Mesothelial cell of epicardium (in vitro differentiated cells): ENCODE measurements at places on chromosomes 11 and 22.

DNA sequence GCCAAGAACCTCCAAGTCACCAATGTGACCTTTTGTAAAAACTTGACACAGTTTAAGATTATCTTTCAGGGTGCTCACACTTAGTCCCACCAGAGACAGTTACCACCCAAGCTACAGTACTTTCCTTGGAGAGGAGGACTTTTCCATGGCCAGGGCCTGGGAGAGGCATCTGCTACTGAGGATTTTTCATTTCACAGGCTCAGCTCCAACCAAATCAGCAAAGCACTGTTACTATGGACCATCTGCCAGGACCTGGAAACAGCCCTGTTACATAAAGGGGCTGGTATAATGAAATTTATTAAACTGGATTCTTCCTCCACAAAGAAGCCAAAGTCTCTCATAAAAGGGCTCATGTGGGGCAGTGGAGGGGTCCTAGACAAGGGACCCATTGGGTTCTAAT lies 38.6 kb downstream of the SERGEF start:
- no peaks in the 10 kb centered on the region for H3K4me1 ChIP-seq
- H3K27me3 ChIP-seq = no peaks in the 10 kb centered on the region
- DNase-seq = no peak

DNA sequence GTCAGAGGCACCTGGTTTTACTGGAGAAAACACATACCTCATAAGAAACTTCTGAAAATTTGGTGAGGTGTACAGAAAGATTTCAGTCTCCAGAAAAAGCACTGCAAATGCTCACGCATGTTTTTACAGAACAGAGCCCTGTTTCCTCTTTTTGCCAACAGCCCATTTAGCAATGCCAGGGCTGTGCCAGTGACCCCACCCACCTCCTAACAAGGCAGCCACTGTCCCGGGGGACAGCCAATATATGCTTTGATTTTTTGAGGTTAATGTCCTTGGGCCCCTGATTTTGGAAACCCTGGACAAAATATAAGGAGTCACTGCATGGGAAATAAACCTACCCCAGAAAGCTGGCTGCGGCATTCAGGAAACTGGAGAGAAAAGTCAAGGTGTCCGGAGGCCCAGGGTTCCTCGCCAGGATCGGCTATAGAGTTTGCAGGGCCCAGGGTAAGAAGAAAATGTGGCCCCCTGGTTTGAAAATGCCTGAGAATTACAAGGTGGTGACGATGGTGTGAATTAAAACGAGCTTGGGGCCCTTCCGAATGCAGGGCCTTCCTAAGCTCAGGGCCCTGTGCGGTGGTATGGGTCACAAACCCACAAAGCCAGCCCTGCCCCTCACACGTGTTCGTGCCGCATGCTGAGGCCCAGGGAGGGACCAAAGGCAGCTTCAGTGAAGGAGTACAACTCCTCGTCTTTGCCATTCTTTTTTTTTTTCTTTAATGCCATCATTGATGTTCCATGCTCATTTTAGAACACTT lies 71.1 kb upstream of the WNT7B start:
- H3K4me1 ChIP-seq = peaks cover 24% of the 10 kb centered on the region
- H3K27ac ChIP-seq = no peak overlapping the region
- no peak overlapping the region for H3K4me3 ChIP-seq
- no peak for DNase-seq
- no peaks in the 10 kb centered on the region for H3K27me3 ChIP-seq

- no peak overlapping the region for H3K27ac ChIP-seq
- H3K36me3 ChIP-seq = no peaks in the 10 kb centered on the region
- no peak overlapping the region for H3K4me3 ChIP-seq
- no peaks in the 10 kb centered on the region for H3K27me3 ChIP-seq
- DNase-seq = no peak
These were observed 21.8 kb downstream of the OR5AN1 start for GRCh38 chr11:59380263-59381059.

DNA sequence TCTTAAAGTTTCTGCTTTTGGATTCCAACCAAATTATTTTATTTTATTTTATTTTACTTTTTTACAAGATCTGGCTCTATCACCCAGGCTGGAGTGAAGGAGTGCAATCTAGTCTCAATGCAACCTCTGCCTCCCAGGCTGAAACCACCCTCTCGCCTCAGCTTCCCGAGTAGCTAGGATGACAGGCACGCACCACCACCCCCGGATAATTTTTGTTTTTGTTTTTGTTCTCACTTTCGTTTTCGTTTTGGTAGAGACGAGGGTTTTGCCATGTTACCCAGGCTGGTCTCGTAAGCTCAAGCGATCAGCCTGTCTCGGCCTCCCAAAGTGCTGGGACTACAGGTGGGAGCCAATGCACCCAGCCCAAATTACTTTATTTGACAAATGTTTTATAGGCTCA lies 219.8 kb downstream of the ETS1 start:
- DNase-seq = no peak
- H3K27me3 ChIP-seq = peaks cover 12% of the 10 kb centered on the region
- no peak overlapping the region for H3K4me3 ChIP-seq
- no peaks in the 10 kb centered on the region for H3K36me3 ChIP-seq
